NCI-H2081 treated with DMSO at 0.1 percent for 48 hours (cell line): ENCODE measurements at places on chromosomes 4 and X.

DNA sequence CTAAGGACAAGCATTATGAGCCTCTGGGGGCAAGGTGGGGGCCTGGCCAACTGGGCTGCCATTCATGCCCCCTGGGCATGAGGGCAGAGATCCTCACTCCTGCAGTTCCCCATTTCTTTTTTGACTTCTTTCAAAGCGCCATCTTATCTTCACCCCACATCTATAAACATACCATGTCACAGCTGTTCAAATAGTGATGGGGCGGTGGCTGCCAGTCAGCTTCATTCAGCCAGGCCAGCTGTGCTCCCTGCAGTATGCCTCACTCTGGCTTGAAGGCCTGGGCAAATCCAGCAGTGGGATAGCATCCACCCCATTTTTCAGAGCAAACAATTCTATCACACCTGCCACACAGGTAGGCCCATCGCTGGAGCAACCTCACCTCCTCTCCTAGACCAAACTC, 85.5 kb downstream of the NHSL2 start:
- DNase-seq = no peak

DNA sequence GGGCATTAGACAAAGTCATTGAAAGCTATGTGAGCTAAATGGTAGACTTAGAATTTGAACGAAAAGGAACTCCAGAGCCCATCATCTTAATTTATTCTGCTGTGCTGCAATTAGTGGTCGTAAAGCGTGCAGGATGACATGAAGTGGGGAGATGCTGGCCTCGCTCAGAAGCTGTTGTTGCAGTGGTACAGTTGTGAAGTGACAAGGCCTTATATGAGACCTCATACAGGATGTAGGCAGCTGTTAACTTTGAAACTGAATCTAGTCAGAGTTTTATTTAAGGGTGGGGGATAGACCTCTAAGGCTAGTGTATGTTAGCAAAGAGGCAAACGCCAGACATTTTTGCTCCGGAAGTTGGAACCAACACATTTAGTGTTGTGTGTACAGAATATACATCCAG, 13.4 kb downstream of the KLF3 start:
- no peak for DNase-seq

GRCh38 chrX:39487166-39487968, 610.4 kb downstream of the BCOR start:
- no peak for DNase-seq

GRCh38 chr4:23022032-23022431, 329.3 kb downstream of the GBA3 start:
- DNase-seq = no peak

- DNase-seq = no peak
These were observed 217.5 kb upstream of the ADAMTS3 start for GRCh38 chr4:72786401-72786990.

- DNase-seq = no peak
These were observed 446 bp upstream of the UBE2A start for GRCh38 chrX:119573840-119574393.
